Central memory CD4-positive, alpha-beta T cell (primary cell): ENCODE measurements at places on chromosomes 4 and X.
A peak's percentile ranks its signal among the peaks of the same experiment; 100 is the strongest.

DNA sequence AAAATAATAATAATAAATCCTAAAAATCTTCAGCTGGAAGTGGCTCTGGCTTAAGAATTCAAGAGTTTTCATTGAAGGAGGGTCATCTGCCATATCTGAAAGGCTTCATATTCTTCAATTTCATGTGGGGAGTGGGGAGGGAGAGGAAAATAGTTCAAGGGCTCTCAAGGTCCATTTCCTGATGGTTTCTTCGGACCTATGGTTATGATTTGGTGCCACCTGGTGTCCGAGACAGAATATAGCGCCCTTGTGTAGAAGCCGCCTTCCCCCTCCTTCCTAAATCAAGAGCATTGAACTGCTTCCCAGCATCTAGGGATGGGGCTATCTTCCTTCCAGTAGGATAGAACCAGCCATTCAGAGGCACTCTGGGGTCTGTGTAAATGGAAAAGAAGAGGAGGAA, 34.3 kb downstream of the NLGN3 start:
- peak; percentile 34 for DNase-seq

DNA sequence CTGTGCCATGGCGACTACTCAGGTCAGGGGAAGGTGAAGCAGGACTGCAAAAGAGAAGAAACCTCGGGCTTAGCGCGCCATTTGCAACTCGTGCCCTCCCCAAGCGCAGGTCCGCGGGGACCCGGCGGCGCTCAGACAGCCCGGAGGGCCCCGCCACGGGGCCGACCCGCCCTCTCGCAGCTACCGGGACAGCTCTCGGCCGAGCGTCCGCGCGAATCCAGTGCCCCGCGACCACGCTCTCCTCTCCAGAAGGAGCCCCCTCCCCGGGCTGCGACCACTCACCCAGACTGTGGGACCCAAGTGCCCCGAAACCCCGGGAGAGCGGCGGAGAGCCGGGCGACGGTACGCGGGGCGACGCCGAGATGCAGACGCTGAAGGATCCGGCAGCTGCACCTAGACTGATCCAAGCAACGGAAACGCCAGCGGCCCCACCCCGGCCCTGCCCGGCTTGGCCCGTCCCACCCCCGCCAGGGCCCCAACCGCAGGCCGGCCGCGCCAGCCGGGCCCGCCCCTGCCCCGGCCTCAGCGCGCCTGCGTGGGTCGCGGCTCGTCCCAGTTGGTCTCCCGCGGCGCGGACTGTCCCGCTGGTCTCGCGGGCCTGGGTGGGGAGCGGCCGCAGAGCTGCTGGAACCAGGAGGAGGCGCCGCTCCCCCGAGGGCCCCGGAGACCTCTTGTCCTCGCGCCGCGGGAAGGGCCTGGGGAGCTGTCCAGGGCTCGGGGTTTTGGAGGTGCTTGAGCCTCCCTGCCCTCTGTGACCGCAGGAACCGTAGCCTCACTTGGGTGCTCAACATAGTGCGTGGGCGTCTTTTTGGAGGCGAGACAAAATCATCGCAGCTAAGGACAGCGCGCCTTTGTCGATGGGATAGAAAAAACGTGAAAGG, at the start of gene ANXA5:
Gene ANXA5 (minus strand): TSS at position 400 of the 881 bp plus-strand sequence. CDS start 391 bp downstream, at position 9.
- peak; percentile 57 for DNase-seq

DNA sequence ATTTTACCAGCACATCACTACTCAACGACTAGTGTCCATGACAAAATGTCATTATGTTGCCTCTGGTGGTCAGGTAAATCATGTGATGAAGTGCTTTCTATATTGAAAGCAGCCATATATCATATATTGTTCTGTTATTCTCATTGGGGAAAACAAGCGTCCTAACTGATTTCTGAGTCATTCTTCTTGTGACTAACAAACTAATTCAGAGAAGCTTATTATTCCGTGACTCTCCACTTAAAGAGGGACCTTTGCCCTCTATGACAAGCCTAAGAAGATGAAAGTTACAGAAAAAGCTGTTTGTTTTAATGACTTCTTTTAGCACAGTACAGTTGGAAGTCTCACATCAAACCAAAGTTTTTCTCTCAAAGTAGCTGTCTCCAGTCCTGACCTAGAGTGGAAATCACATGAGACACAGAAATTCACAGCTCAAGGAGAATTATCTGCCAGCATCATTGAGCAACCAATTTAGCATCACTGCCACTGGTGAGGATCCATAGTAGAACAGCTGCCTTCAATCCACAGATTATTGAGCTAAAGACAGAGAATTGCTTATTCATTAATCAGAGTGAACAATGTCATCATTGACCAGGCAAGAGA, 36.4 kb downstream of the ASB9 start:
- DNase-seq: no peak

DNA sequence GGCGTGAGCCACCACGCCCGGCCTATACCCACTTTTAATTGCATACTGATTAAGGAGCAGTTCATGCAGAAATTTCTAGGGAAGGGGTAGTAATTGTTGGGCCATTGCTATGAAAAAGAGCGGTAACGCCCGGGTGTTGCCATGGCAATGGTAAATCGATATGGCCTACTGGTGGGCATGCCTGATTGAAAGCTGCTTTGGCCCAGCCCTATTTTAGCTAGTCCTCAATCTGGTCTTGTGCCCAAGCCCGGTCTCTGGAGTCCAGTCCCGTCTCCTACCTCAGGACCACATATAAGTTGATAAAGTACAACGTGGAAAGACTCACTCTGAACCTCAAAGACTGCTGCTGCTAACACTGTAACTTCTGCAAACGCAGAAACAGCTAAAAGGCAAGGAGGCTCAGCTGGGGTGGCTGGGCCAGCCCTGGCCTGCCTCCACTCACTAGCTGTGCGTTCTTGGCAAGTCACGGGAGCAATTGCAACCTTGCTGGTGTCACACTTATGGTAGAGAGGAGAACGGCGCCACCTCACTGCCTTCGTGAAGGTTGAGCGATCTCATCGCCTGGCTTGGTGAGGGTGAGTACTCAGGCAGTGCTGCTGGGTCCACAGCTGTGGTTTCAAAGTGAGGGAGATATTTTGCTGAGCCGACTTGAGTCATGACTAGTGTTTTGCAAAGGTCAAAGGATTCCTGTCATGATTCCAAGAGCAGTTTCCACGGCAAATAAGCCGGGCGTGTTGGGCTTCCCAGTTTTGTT, 57.0 kb upstream of the GRPEL1 start:
- no peak for DNase-seq

- no peak for DNase-seq
Observed at GRCh38 chr4:176436293-176436973, 116.7 kb downstream of the SPCS3 start.

GRCh38 chrX:2635342-2635741, 55.8 kb upstream of the CD99 start:
- DNase-seq: no peak

- DNase-seq: no peak
Observed at GRCh38 chr4:53376900-53377299, 541 bp upstream of the FIP1L1 start.

- peak; percentile 88 for DNase-seq
Observed at GRCh38 chr4:80058740-80059139, 14.3 kb downstream of the ANTXR2 start.

DNA sequence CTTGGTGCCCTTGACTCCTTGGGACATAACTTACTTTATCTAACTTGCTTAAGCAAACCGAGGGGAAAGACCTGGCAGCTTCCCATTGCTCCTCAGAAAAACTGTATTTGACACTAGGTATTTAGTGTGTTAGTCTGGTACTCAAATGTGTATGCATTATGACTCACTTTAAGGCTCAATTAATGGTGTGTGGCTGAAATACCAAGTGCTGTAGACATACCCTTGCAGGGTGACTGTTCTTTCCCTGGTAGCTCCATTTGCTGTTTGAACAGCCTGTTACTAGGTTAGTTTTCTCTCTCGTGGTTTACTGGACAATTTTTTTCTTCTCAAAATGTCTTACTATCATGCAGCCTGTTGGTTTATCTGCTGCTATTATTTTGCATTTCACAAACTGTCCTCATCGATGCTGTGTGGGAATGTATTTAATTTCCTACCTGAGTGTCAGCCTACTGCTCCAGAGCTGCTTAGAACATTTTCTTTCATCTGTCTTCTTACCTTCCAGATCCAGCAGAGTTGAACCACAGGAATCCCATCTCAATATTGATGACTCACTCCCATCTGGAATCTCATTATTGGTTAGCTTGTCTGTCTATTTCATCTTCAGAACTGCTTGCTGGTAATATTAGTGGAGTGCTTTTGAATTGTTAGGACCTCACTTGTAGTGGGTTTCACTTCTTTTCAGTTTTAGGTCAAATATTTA, 158.0 kb upstream of the FAT1 start:
- DNase-seq: no peak

GRCh38 chrX:122168241-122168640, 1015.8 kb upstream of the GRIA3 start:
- no peak for DNase-seq

GRCh38 chrX:69150281-69150960, 14.8 kb downstream of the PJA1 start:
- DNase-seq: no peak

DNA sequence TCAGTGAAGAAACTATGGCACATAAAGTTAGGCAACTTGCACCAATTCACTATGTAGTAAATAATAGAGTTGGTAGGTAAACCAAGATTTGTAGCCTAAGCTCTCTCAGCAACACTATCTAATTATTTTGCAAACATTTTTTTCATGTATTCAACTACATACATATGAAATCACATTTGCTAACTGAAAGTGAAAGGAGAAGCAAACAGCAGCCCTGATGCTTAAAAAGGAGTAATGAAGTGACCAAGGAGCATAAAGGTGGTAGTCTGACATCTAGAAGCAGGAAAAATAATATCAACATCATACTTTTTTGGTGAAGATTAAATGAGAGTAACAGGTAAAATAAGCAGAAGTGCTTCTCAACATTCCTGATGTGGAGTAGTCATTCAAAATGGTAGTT, 603.7 kb downstream of the GRXCR1 start:
- DNase-seq: no peak

- no peak for DNase-seq
Observed at GRCh38 chr4:105894660-105895582, at the start of gene NPNT. NPNT (plus strand) TSS chr4:105895471; CDS start chr4:105895653, 182 bp downstream.

DNA sequence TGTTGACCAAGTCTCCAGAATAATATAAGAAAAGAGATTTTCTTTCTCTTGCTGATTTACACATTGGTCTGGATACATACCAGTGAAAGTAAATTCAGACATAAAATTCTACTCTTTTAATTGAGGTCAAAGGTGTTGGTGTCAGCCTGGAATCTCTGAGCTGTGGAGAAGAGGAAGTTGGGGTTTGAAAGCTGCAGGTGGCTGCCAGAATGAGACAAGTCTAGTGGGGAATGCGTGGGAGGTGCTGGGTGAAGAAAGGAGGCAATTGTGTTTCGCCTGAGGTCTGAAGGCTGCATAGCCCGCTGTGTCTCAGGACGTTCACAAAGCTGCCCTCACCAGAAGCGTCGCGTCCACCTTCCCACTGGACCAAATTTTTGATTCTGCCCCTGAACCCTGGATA, 31.2 kb downstream of the PHEX start:
- no peak for DNase-seq

DNA sequence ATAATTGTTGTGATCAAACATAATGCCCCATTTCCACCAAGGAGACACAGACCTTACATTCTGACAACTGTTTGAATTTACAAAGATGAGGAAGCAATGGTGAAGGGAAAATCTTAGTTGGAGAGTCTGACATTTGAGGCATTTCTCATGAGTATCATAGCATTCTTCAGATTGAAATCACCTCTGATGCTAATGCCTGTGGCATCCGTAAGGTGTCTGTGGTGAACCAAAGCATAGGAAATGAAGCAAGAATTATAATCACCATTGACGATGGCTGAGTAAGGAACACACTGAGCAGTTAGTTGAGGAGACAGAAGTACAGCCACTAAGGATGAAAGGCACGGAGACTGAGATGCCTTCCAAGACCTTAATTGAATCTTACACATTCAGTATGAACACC, 575.7 kb downstream of the TRIML1 start:
- DNase-seq: no peak

DNA sequence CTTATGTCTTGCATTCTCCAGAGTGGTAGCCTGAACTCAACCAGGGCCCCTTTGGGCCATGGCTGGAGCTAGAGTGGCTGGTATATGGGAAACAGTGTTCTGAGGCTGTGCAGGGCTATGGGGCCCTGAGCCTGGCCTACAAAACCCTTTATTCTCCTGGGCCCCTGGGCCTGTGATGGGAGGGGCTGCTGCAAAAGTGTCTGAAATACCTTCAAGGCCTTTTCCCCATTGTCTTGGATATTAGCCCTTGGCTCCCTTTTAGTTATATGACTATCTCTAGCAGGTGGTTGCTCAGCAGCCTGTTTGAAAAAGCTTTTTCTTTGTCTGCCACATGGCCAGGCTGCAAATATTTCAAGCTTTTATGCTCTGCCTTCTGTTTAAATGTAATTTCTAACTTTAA, 22.5 kb downstream of the APOOL start:
- DNase-seq: no peak

DNA sequence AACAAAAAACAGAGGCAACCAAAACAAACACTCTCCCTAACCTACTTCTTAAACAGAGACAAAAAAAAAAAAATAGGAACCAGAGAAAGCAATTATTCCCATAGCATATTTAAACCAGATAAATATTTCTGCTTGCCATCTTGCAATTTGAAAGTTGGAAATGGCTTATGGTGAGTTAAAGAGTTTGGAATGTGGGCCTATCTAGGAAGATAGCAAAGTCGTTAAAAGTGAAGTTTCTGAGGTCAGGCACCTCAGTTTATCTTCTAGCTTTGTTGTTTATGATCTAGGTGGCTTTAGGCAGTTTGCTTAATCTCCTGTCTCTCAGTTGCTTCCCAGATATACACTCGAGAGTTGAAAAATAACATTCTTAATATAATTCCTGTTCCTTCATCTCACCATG, 284.2 kb downstream of the KCNIP4 start:
- DNase-seq: no peak

DNA sequence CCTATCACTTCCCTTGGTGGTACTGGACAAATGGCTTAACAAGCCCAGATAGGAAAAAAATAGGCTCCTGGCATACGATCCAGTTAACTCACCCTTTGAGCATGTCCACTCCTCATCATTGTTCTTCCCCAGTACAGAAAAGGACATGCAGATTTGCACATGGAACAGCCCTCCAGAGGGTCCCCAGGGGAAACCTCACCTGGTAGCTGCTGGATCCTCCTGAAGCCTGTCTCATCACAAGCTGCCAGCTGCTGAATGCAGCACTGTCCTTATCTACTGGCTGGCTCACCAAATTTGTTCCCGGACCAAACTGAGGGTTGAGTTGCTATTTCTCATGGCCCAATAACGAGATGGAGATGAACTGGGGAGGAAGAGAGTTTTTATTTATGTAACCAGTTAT, 49.4 kb downstream of the SERTM2 start:
- DNase-seq: no peak
